Fibroblast of skin of right quadriceps (primary cell): ENCODE measurements at places on chromosomes 7 and 10.
A peak's percentile ranks its signal among the peaks of the same experiment; 100 is the strongest.

DNA sequence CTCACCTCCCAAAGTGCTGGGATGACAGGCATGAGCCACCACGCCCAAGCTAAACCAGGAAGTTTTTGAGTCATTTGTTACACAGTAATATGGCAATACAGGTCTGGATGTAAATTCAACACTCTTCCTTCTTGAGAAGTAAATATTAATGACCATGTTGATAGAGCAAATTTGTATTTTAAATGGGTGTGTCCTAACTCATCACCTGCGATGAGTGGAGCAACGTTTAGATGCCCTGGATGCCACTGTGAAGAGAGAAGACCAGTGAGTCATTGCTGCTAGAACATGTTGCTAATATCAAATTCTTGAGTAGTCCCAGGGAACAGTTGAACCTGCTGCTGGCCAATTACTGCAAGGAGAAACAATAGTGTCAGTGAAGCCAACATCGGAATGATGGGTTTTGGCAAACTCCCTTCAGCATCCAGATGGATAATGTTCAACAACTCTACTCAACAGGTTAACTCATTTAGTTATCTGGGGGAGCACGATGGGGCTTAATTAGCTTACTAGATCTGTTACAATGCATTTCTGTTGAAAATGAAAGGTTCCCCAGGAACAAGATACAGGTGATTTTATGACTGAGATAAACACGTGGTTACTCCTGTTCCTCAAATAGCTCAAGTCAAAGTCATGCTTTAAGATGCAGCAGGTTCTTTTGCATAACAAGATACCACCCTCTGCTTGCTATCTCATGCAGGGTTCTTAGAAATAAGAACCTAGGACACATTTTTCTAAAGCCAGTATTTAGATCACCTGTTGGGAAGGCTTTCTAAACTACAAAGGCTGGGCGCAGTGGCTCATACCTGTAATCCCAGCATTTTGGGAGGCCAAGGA lies 146.8 kb downstream of the CALN1 start:
- no peak for DNase-seq

DNA sequence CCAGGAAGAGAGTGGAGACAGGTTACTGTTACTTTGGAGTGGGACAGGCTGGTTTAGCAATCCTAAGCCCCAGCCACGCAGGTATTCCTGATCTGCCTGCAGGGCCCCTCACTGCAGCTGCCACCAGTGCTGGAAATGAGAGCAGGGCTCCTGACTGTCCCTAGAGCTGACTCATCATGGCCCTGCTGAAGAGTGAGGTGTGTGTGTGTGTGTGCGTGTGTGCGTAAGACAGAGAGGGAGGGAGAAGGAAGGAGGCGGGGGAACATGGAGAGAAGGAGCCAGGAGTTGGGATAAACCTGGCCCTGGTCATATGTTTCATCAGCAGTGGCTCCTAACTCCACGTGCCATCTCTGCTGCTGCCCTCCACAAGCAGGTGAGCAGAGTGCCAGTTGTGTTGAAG lies 3.6 kb downstream of the FOXI2 start:
- no peak for DNase-seq

DNA sequence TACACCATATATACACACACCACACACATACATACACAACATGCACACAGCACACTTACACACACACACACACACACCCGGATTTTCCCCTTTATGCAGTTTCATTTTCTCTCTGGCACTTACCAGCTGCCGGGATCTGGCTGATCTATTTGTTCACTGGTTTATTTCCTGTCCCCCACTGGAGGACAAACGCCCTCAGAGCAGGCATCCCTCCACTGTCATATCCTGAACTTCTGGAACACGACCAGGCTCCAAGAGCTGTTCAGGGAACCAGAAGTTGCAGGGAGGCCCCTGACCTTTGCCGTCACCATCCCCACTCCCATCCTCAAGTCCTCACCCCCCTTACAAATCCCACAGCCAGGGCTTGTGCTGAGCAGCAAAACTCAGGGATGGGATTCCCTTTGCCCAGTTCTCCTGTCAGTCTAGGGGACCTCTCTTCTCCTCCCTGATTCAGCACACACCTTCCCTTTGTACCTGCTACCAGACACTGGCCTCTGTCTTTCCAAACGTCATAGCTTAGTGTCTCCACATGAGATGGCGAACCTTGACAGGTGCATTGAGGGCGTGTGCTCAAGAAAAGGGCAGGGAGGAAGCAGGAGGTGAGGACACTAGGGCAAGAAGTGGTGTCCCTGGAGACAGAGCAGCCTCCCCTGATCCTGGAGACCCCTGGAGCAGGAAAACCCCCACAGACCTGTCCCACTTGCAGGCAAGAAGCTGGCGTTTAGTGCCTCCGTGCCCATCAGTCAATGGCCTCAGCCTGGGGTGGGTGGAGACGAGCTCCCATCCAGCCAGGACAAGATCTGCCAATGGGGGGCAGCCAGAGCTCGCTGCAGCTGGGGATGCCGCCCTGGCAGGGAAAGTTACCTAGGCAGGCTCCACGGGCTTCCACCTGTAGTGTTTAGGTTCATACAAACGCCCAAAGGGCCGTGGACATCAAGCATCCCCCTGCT lies 12.7 kb upstream of the DOCK1 start:
- DNase-seq, result no peak

- DNase-seq, result peak; percentile 15
Measured at GRCh38 chr7:115183431-115184057, 261.6 kb downstream of the MDFIC start.

GRCh38 chr10:91316486-91316885 lies 93.7 kb upstream of the HECTD2 start:
- DNase-seq, result no peak
